ENCODE measurements at places on chromosomes 16 and 17.

- DNase-seq, result no peak
Observed at GRCh38 chr16:80369138-80369958, 171.4 kb upstream of the DYNLRB2 start.

DNA sequence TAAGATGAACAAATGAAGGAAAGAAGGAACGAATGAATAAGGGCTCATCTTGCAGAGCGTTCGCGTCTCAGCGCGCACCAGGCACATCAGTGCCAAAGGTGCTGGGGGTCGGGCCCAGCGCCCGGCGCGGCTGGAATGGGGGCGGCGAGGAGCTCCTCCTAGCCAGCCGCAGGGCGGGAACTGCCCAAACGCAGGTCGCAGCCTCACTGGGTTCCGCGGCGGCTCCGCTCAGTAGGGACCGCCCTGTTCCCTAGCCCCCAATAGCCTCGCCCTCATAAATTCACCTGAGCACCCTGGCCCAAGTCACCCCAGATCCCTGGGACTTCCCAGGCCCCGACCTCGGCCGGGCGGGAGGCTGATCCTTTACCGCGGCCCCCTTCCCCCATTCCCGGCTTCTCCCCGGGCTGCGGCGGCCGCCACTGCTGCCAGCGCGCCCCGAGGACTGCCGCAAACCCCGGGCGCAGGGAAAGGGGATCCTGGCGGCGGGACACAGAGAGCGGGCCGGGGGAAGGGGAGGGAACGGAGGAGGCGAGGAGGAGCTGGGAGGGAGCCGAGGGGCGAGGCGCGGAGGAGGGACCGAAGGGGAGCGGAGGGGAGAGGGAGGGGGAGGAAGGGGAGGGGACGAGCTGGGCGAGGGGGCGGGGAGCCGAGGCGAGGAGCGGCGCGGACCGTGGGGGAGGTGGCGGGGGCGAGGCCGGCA lies 377 bp upstream of the CRHR1 start:
- no peak for DNase-seq

DNA sequence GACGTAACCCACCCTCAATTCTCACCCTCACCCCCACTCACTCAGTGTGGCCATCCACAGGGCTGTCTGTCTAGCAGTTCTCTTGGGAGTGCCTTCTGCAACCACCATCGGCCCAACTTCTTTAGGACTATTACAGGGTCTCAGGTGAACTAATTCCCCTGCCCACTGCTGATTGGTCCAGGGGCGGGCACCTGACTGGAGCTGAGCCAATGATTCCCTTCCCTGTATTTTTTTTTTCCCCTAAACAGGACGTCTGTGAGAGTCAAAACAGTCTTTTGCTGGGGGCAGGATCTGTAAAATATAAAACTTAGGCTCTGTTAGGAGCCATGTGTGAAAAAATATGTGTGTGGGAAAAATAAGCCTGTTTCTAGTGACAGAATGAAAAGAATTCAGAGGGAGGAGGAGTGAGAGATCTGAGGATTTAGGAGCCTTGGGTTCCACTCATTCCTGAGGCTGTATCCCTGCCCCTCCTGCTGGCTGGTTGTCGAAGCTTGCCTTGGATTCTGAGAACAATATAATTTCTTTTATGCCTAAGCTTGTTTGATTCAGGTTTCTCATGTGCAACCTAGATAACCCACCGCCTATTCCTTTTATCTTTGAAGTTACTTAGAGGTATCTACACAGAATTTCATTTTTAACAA lies 115.0 kb downstream of the SPACA3 start:
- DNase-seq, result no peak

DNA sequence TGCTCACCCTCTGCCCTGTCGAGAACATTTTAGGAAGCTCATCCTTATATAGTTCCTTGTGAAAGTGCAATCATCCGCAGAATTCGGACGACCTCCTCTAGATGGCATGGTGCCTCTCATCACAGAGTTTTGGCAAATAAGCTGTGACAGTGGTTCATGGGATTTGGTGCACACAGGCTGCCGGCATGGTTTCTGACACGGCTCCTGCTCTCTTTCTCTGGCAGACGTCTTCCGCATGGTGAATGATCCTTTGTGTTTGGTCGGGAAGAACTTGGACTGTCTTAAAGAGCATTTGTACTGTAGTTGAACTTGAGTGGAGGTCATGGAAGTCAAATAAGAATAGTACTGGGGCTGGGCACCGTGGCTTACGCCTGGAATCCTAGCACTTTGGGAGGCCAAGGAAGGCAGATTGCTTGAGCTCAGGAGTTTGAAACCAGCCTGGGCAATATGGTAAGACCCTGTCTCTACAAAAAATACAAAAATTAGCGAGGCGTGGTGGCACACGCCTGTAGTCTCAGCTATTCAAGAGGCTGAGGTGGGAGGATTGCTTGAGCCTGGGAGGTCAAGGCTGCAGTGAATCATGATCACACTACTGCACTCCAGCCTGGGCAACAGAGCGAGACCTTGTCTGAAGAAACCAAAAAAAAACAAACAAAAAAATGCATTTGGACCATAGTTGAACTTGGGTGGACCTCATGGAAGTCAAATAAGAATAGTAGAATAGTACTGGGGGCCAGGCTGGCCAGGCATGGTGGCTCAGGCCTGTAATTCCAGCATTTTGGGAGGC lies 34.7 kb upstream of the NAT9 start:
- DNase-seq, result no peak

- DNase-seq, result no peak
Observed at GRCh38 chr17:3867606-3868005, 21.6 kb upstream of the NCBP3 start.

- DNase-seq, result no peak
Observed at GRCh38 chr17:2682176-2682938, 29.2 kb downstream of the CLUH start.

- no peak for DNase-seq
Observed at GRCh38 chr16:50160495-50161164, 7.5 kb downstream of the TENT4B start.

Data from CD4-positive, alpha-beta T cell treated with Interferon gamma for 1 hour (primary cell).